ENCODE measurements at places on chromosomes 16 and 17.
A peak's percentile ranks its signal among the peaks of the same experiment; 100 is the strongest.

GRCh38 chr16:89007371-89008249 lies 30.6 kb upstream of the CBFA2T3 start:
- DNase-seq: no peak

GRCh38 chr17:81285179-81285878 lies 9.8 kb downstream of the SLC38A10 start:
- DNase-seq: no peak

GRCh38 chr16:56641166-56641565 lies 2.7 kb downstream of the MT1A start:
- DNase-seq: no peak

GRCh38 chr17:50203086-50203485 lies 1.7 kb upstream of the COL1A1 start:
- no peak for DNase-seq

DNA sequence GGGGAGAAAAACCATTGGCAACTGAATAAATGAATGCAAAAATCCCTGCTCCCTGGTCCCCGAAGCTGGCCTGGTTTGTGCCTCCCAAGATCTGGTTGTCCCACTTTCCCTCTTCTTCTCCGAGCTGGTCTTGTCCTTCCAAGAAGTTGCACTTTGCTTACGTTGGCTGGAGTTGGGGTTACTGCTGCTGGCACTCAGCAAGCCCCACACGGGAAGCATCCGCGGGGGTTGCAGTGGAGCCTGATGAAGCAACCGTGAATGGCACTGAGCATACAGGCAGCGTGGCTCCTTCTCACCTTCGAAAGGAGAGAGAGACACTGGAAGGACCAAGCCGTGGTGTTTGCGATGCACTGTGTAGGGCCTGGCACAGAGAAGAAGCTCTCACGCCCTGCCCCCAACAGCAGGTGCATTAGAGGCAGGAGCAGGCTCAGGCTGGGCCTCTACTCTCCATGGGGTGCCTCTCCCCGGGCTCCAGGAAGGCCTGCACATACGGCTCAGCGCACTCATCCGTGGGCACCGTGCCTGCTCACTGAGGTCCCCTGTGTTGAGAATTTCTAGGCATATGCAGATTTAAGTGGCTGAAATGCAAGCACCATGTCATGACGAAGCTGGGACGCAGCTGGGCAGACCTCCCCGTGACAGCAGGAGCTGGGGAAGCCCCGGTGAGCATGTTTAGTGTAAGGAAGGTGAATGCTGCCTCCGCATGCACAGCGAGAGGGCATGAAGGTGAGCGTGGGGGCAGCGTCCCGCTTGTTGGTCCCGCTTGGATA lies 12.1 kb downstream of the CA5A start:
- DNase-seq: peak; percentile 92

DNA sequence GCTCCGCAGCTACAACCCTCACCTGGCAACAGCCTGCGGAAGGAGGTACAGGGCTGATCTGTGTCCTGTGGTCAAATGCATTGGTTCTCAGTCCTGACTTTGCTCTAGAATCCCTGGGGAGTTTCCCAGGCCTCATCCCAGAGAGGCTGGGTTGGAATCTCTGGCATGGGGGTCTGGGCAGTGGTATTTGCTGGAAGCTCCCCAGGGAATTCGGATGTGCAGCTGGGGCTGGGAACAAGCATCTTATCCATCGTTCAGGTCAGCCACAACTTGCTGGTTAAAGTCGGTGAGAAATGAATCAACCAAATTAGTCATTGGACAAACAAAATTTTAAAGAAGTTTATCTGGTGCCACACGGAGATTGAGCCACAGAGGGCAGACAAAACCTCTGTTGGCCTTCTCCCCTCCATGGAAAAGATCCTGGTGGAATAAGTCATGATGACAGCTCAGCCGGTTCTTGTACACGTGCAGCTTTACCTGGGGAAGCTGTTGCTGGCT lies 231.2 kb downstream of the FOXL1 start:
- no peak for DNase-seq

GRCh38 chr17:81902023-81902652 lies at the start of gene NPB:
NPB (plus strand) TSS chr17:81902238; CDS start chr17:81902278, 40 bp downstream.
- no peak for DNase-seq

DNA sequence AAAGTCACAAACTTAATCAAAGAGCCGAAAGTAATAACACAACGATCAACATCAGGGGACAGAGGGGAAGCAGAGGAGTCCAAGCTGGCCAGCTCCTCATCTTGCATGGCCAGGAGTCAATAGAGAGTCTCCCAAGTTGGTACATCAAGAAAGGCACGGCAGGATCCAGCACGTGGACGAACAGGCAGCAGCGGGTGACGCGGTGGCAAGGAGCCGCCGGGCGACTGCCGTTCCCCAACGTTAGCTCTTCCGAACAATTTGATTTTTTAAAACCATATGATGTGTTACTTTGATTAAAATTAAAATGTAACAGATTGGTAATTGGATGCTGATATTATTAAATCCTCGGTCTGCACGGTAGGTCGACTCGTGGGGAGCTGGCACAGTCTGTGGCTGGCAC lies 81.8 kb upstream of the DOC2B start:
- no peak for DNase-seq

DNA sequence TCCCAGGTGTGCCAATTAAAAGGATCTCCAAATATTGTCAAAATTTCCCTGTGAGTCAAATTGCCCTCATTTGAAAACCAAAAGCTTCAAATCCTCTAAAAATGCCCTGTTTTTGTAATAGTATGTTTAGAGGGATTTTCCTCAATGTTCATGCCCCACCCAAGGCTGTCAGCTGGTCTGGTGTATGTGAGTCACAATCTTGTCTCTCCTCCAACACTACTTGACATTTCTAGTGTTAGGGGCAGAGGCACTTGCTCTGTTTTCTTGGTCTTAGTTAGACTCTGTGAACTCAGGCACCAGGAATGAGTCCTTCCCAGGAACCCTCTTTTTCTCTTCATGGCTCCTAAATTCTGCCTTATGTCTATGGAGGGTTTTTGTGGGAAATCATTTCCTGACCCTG lies 634.8 kb downstream of the KCNJ2 start:
- DNase-seq: no peak

- DNase-seq: no peak
These were observed 49.8 kb upstream of the XYLT1 start for GRCh38 chr16:17520561-17520960.

DNA sequence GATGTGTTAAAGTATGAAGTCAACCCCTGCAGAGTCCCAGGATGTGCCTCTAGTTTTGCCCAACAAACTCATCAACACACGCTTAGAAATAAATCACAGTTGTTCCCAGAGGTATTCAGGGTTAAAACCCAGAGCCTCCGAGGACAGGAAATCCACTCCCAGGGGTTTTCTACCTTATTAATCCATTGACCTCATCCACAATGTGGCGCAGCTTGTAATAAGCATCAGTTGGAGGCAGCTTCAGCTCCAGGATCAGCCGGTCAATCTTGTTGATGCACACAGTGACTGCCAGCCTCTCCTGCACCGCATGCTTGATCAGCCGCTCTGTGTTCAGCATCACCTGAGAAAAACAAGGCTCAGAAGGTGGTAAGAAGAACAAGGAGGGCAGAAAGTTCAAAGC lies 23.5 kb downstream of the EFTUD2 start:
- no peak for DNase-seq

GRCh38 chr17:60296177-60296576 lies 95.8 kb downstream of the USP32 start:
- DNase-seq: no peak

- no peak for DNase-seq
These were observed 30.3 kb upstream of the TOX3 start for GRCh38 chr16:52577130-52577706.

DNA sequence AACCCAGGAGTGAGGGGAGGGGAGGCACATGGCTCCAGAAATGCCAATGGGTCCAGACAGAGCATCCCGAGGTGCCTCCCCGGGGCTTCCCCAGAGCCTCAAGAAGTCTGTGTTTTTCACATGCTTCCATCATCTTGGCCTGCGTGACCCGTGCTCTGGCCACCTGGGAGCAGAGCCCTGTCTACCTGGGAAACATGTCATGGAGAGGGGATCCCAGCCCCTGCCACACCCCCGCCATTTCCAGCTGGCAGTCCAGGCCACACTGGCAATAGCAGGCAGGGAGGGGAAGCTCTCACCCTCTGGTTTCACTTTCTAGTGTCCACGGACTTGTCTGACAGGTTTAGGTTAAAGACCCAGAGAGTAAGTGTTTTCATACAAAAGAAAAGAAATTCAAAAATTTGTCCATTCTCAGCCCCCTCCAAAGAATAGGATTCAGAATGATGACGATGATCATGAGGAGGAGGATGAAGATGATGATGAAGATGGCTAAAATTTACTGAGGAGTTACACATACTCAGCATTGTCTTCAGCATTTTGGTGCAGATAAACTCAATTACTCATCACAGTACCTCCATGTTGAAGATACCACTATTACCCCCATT lies 9.0 kb downstream of the SMIM5 start:
- DNase-seq: no peak

GRCh38 chr17:53186001-53186400 lies 636.7 kb upstream of the KIF2B start:
- no peak for DNase-seq

GRCh38 chr16:57102888-57103851 lies 10.8 kb downstream of the CPNE2 start:
- DNase-seq: no peak

DNA sequence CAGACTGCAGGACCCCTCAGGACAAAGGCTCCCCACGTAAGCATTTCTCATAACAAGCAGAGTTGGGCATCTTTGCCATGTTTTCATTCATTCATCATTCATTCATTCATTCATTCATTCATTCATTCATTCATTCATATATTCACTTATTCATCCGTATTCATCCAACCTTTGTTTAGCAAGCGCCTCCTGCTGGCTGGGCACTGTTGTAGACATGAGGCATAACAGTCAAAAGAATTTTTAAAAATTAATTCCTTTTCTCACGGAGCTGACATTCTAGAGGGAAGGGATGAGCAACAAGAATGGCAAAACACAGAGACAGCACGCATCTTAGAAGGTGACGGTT lies 351.7 kb upstream of the TNRC6C start:
- DNase-seq: no peak

- peak; percentile 24 for DNase-seq
These were observed 344.6 kb downstream of the SOX9 start for GRCh38 chr17:72465191-72466024.

- no peak for DNase-seq
These were observed 372.8 kb downstream of the TOX3 start for GRCh38 chr16:52174168-52174567.

- peak; percentile 62 for DNase-seq
These were observed 4.6 kb downstream of the PRSS21 start for GRCh38 chr16:2821487-2822157.

DNA sequence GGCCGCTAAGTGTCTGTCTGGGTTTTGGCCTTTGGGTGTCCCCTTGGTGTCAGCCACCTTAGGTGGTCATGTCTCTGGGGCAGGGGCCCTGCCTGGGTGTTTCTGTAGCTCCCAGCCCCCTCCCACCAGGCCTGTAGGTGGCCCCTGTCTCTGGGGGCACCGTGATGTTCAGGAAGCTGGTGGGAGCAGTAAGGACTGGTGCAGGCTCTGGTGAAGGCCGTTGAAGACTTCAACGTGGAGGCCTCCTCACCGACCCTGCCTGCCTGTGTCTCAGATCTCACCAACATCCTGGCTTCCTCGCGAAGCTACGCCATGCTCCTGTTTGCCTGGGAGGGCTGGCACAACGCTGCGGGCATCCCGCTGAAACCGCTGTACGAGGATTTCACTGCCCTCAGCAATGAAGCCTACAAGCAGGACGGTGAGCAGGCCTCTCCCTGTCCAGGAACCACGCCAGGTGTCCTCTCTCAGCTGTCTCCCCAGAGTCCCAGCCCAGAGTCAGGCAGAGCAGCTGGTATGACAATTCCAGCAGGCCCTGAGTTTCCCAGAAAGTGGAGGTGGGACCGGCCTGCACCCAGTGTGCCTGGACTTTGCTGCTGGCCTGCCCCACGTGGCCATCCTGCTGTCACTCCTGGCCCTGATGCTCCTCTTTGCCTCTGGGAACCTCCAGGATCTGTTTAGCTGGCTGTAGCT lies 2.8 kb downstream of the ACE start:
- peak; percentile 64 for DNase-seq

DNA sequence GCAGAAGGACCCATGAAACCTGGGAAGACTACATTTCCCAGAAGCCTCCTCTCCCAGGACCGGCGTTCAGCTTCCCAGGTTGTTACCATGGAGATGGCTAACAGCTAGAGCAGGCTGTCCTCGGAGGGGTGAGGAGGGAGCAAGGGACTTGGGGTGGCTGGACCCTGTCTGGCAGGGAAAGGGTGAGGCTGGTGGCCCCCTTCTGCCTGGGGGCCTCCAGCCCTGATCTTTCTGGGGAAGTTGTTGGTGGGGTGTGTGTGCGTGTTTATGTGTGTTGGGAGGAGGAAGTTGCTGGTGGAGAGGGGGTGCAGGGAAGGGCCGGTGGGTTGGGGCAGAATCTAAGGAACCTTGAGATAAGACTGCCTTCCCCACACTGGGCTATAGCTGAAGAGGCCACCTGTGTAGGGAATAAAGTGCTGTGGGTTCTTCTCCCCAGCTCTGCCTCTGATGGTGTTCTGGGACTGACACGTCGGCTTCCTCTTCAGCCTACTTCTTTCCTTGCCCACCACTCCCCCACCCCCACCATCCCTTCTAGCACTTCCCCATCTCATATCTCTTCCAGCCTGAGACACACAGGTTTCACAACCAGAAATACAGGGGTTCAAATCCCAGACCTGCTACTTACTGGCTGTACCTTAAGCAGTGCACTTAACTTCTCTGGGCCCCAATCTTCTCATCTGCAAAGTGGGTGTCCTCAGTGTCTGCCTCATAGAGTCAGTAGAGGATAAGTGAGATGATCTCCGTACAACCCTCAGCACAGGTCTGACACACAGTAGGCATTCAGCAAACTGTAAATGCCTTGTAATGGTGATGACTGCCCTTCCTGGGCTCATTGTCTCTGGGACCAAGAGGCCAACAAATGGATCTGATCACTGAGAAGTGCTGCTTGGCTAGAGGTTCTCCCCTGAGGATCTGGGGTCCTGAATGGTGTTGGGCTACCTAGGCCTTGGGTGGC lies at the start of gene DRC7:
Gene DRC7 (plus strand): TSS at position 82 of the 955 bp plus-strand sequence. CDS start 3,144 bp downstream, outside the sequence.
- peak; percentile 1 for DNase-seq

DNA sequence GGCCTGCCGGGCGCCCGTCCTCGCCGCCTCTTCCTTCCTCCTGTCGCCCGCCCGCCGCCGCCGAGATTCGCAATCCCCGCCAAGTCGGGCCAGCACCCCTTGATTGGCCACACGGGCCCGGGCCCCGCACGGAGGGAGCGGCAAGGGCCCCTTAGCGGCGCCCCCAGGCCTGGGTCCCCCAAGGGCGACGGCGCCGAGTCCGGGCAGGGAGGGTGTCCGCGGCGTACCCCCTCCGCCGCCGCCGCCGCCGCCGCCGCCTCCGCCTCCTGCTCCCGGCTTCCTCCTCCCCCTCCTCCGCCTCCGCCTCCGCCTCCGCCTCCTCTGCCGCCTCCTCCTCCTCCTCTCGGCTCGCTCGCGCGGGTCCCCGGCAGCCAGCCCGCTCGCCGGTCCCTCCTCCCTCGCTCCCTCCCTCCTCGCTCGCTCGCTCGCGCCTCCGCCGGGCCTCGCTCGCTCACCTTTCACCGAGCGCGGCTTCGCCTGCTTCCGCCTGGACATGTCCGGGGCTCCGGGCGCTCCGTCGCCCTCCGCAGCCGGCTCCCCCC lies 561 bp downstream of the ZNF423 start:
- peak; percentile 35 for DNase-seq

GRCh38 chr16:3157229-3158025 lies 22.6 kb downstream of the ZNF213 start:
- peak; percentile 86 for DNase-seq

GRCh38 chr16:13510425-13511151 lies 409.4 kb upstream of the ERCC4 start:
- DNase-seq: no peak

GRCh38 chr16:721765-722540 lies 1.0 kb downstream of the ANTKMT start:
- no peak for DNase-seq
